ENCODE measurements at places on chromosomes 3 and 15.

DNA sequence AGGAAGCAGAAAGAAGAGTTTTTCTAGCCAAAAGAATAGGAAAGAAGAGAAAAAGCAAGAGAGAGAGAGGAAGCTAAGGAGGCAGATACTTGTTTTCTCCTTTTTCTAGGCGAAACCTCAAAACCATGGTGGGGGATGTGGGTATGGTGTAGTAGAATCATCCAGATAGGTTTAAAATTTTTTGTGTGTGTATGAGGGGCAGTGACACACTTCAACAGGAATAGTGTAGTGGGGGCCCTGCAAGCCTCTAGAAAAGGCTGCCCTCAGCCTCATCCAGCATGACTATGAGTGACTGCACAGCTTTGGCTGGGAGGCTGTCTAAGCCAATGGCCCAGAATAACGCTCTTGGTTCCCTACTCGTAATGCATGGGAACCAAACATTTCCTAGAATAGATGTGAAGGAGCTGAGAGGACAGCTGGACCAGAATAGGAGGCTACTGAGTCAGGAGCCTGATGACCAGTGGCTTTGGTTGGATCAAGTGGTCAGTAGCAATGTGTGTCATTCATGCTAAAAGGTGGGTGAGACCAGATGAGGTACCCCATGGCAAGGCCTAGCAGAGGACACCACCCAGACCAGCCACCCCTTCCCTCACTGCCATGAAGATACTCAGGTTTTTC is 24.4 kb downstream of the MOBP start:
- no peak for DNase-seq

- DNase-seq: no peak
Measured at GRCh38 chr3:119343719-119344118, 49.5 kb downstream of the ARHGAP31 start.

DNA sequence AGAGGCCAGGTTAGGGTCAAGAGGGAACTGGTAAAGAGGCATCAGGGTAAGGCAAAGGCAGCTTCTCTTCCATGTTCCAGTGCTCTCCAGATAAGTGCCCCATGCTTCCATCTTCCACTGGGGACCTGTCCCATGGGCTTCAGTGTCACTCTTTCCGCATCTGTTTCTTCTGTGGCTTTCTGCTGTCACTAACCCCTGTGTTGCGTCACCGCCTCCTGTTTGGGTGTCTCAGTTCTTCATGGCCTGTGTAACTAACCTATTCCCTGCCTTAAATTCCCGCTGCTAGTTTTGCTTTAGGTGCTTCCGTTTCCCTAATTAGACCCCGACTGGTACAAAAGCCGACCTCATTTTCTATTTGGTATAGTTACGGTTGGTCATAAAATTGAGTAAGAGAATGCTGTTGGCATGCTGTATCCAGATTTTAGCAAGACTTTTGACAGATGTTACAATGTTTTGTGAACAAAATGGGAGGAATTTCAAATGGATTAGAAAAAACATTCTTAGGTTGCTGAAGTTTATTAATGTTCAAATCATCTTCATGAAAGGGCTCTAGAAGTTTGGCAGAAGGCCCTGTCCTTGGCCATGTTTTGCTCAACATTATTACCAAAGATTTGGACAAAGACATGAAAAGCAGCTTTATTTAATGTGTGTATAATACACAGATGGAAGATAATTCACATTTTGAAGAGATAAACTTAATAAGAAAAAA is 245.3 kb downstream of the BBX start:
- no peak for DNase-seq

GRCh38 chr3:46129588-46130272 is 78.4 kb downstream of the CCR1 start:
- DNase-seq: no peak

DNA sequence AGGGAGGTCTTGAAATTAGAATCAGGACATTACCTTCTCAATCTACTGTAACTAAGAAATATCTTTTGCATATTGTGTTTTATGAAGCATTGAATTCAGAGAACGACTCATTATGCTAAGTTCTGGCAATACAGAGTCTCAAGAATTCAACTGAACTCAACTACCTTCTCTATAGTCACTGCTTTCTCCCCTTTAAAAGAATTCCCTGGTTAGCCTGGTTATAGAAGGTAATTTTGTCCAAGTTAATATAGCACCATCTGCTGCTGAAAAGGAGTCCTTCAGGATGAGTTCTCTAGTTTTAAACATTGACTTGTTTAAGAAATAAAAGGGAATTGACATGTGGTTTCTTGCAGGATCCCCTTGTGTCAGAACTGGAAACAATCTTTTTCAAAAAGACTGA is 60.2 kb downstream of the IL16 start:
- DNase-seq: no peak

DNA sequence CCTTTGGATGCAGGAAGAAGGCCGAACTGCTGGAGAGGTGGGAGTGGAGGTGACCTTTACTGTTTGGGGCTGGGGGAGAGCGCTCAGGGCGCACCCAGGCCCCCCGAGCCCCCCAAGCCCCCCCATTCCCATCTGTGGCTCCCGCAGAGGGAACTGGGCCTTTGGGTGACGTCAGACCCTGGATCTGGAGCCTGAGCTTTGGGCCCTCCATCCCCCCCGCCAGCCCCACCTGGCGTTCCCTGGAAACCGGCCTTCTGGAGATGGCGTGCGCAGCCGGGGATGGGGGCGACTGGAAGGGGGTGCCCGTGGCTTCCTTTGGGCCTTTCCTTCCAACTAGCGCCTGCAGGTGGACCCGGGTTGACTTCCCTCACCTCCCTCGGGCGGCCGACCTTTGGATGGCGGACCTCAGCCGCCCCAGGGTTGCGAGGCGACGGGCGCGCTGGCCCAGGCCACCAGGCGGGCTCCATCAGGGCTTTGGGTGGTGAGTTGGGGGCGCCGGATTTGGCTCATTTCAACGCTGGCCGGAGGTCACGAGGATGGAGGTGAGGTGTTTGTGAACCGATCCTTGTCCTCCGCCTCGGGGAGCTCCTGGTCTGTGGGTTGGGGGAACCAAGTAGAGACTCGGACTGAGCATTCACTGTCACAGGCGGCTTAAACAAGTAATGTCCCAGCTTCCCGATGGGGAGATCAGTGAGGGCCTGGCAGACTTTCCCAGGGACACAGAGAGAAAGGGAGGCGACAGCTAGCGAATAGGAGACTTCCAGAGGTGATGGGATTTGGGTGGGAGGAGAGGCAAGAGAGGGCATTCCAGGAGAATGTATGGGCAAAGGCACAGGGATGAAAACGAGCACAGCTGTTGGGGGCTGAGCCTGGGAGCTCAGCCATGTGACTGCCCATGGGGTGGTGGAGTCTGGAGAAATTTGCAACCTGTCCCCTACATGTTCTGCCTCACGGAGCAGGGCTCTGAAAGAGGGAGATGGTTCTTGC is 709 bp downstream of the SCAMP5 start:
- DNase-seq: no peak

DNA sequence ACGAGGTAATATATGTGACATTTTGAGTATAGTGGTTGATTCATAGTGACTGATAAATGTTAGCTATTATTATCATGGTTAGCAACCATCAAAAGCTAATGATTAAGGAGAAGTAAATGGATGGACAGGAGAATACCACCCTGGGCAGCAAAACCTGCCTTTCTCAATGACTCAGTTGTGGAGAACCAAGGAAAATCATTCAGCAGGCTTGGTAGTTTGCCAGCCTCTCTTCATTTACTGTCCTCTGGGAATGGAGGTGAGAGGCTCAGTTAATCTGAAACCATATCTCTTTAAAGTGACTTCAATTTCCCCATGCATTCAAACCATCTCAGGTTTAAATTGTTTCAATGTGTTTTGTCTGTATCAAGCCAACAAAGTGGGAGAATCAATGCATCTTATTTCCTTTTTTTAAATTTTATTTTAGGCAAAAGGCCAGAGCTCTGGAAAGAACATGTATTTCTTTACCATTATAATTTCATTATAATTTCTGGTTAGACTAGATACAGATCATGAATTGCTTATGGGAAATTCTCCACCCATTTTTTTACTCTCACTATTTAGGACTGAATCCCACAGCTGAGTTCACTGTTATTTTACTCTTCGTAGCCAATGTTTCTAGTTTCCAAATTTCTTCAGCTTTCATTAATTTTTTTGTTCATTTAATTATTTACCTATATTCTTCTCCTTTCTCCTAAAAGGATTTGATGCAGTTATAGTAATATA is 2.7 kb downstream of the TM4SF18 start:
- DNase-seq: no peak

DNA sequence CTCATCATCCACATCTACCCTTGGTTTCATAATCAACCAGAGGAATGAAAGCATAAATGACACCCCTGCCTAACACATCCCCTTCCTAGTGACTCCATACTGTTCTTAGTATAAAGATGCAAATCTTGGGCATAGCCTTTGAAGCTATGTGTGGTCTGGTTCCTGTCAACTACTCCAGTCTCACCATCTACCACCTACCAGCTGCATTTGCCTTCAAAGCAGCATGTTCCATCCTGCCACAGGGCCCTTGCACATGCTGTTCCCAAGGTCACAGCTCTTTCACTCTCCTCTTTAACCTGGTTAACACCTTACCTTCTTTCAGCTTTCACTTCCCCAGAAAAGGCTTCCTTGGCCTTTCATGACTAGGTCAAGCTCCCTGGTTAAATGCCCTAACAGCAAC is 62.3 kb upstream of the ARHGEF3 start:
- DNase-seq: no peak

- DNase-seq: no peak
Measured at GRCh38 chr3:143163562-143164100, 44.1 kb downstream of the CHST2 start.

- no peak for DNase-seq
Measured at GRCh38 chr3:53223541-53223966, 32.3 kb downstream of the TKT start.

DNA sequence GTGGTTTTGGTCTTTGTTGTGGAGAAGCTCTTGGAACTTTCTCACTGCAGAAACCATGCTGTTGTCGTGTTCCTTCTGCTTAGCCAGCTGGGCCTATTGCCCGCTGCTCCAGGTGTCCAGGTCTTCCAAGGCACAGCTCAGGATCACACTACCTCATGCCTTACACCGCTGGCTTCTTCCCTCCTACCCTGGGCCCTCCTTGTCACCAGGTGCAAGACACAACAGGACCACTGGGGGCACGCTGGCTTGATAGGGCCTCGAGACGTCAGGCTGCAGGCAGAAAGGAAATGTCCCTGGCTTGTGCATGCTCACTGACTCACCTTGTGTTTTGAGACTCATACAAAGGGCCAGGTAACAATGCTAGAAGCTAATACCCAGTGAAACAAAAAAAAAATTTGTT is 32.3 kb downstream of the PAQR9 start:
- no peak for DNase-seq

DNA sequence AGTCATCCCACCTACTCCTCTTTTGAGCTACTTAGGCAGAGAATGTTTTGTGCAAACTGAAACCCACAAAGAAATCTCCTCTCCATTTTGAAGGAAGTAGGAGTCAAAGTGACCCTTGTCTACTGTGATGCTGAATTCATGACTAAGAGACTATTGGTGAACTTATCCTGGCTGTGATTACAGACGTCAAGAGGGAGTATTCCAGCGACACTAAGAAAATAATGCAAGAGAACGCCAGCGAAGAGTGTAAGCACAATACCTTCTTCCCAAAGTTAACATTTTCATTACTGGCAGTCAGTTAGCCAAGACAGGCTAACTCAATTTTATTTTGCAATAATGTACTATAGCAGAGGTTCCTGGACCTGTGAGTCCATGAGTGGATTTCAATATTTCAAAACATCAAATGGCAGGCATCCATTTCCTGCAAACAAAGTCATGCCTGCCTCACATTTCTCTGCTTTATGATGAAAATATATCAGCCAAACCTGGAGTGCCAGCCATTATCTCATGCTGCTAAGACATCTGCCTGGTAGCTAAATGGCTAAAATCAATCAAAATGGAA is 59.0 kb downstream of the CTNNB1 start:
- no peak for DNase-seq

DNA sequence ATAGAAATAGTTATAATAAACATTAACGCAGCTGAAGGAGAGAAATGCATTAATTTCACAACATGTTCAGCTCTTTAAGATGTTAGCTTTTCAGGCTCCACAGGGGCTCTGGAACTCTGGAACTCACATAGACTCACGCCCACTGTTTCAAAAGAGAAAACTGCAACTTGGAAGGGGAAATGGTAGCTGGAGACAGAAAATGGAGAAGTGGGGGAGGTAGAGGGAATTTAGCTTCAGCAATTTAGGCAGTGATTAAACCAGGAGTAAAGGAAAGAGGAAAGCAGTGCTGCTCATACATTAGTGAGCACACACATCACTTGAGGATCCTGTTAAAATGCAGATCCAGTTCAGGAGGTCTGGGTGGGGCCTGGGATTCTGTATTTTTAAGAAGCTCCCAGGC is 274.8 kb upstream of the TRIM42 start:
- no peak for DNase-seq

DNA sequence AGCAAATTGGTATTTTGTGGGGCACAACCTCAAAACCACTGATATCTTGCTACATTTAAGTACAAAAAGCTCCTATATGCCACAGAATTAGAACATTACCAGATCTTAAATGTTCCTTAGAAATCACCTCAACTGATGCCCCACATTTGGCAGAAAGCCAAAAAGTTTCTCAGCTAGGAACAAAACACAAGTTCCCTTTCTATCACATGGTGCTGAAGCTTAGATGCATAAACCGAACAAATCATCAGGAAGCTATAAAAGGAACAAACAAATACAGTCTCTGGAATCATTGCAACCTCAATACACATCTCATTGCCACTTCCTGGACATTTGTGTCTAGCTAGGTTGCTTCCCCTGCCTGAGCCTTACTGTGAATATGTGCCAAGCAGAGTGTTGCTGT is 492.6 kb downstream of the LPP start:
- DNase-seq: no peak

GRCh38 chr15:96333131-96334016 is 2.9 kb downstream of the NR2F2 start:
- no peak for DNase-seq

Measured in activated T-cell treated with anti-CD3 and anti-CD28 coated beads, Interleukin-2, amount 50 U/mL, for 4 hours (primary cell).